ENCODE measurements at places on chromosomes 3 and 15.

DNA sequence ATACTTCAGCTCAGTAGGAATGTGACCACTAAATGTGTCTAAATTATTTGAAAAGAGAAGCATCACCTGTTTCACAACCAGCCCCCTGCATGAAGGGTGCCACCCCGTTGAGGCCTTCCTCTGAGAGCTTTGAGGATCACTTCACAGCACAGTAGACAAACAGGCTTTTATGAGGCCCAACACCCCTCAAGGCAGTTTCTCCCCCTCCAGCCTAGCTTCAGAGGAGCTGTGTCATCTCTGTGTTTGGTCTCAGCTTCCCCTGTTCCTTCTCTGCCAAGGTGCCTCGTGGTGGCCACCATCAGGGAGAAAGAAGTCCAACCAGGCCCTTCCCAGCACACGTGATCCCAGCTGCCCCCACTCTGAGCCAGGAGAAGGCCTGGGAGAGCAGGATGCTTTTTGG is 21.6 kb upstream of the DUSP7 start:
- no peak for DNase-seq

DNA sequence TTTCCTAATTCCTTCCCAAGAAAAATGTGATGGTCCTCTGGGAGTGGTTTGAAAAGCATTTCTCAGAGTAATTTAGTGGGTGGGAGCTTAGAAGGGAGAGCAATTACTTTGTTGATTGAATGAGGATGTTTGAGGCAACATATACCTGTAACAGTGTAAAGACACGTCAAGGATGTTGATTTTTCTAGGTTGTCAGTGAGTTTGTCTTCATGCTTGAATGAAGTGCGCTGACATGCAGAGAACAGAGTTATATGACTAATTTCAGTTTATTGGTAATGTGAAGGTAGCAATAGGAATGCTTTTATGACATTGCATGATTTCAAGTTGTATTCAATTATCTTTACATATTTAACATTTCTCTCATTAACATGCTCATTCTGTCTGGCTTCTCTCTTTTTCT is 286.9 kb downstream of the NFKBIZ start:
- DNase-seq: no peak

DNA sequence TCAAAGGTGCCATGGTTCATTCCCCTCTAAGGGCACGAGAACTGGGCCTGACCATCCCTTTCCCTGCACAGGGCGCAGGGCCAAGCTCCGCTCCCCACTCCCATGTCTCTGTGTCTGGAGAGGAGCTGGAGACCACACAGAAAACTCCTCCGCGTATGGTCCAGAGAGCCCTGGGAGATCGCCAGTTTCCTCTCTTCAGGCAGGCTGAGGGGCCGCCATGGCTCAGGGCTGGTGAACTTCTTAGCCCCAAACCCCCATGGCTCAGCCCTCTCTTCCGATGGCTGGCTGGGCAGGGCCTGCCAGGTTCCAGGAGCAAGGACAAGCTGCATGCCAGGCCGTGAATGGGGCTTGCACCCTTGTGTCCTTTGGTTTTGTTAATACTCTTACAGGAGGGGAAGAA is 52.9 kb downstream of the EXOG start:
- DNase-seq: no peak

DNA sequence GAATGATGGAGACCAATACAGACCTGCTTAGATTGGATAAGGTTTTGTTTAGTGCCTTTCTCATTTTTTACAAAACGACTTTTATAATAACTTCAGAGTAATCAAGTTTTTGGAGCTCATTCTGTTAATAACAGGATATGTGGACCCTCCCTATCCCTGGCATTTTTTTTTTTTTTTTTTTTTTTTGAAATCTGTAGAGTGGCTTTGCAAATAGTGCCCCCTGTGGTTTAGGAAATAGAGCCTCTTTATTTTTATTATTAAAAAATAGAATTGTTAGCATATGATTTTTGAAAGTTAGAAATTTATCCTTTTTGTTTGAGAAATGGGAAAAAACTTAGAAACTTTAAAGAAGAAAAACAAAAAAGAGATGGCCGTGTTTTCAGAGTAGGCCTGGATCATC is 11.4 kb downstream of the SKIL start:
- DNase-seq: no peak

GRCh38 chr15:92833493-92834271 is 66.4 kb upstream of the CHD2 start:
- DNase-seq: no peak

GRCh38 chr3:125109536-125109925 is 53.7 kb upstream of the HEG1 start:
- no peak for DNase-seq

GRCh38 chr15:65869954-65870871 is 922 bp downstream of the RAB11A start:
- no peak for DNase-seq

DNA sequence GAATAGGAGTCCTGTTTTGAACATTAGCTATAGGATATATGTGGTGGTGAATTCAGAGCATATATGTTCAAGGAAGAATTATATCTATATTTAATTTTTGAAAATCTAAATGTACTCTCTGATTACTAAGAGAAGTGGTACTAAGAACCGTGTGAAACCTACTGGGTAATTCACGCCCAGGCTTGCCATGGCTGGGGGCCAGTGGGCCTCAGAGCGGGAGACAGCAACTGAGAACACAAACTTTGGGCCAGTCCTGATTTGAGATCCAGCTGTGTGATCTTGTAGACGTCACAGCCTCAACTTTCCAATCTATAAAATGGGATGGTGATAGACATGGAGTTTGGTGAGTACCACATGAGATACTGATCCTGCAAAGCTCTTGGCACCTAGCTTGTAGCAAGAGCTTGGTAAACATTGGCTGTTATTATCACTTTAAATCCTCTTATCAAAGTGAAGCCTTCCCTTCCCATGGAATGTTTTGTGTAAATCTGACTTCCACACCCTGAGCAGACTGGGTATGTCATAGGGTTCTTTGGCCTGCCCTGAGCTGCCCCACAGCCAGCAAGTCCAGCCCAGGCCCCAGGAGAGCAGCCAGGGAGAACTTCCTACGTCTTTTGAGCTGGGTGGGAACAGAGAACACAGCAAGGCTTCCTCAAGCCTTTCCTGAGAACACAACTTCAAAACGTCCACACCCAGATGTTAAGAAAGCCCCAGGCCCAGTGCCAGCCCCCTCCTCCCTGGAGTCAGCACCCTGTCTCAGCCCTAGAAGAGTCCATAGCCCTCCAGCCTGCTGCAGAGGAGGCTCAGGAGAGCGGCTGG is 8.2 kb upstream of the PAQR5 start:
- DNase-seq: no peak

- DNase-seq: no peak
Measured at GRCh38 chr15:83422081-83422480, 25.1 kb upstream of the SH3GL3 start.

GRCh38 chr3:190825386-190826016 is 37.0 kb downstream of the GMNC start:
- no peak for DNase-seq

GRCh38 chr15:100710222-100710621 is 107.8 kb downstream of the ASB7 start:
- DNase-seq: no peak

DNA sequence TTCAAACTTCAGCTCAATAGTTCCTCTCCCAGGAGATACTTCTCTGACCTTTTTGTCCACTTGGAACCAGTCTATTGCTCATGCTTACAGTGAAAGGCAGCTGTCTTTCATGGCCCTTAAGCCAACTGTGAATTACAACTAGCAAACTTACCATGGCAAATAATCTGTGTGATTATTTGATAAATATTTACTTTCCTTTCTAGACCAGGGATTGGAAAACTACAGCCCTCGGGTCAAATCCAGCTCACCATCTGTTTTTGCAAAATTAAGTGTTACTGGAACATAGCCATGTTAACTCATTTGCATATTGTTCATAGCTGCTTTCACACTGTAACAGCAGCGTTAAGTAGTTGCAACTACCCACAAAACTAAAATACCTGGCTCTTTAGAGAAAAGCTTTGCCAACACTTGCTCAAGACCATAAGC is 289.1 kb upstream of the MCTP2 start:
- DNase-seq: no peak

GRCh38 chr3:186949281-186949982 is 19.1 kb downstream of the ST6GAL1 start:
- peak; percentile 97 for DNase-seq

GRCh38 chr3:117074826-117075225 is 365.2 kb downstream of the TUSC7 start:
- DNase-seq: no peak

DNA sequence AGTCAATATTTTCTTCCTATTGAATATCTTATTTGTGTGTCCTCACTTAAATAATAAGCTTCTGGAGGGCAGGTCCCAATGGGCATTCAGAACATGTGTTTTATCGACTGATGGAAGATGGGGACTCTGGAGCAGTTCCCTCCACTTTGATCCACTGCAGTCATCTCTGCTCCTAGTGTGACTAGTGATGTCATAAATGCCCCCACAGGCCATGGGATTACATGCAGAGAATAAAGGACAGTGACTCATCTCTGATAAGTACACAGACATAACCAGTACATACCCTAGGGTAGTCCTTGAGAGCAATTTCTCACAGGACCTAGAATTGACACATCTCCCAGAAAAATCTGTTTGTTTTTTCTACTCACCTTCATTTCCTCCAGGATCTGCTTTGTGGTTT is 49.4 kb upstream of the FMN1 start:
- DNase-seq: peak; percentile 42

GRCh38 chr3:49476563-49476962 is 6.5 kb downstream of the DAG1 start:
- DNase-seq: no peak

- no peak for DNase-seq
Measured at GRCh38 chr3:129576514-129577352, 29.7 kb downstream of the PLXND1 start.

GRCh38 chr15:87549296-87549695 is 707.2 kb downstream of the NTRK3 start:
- no peak for DNase-seq

DNA sequence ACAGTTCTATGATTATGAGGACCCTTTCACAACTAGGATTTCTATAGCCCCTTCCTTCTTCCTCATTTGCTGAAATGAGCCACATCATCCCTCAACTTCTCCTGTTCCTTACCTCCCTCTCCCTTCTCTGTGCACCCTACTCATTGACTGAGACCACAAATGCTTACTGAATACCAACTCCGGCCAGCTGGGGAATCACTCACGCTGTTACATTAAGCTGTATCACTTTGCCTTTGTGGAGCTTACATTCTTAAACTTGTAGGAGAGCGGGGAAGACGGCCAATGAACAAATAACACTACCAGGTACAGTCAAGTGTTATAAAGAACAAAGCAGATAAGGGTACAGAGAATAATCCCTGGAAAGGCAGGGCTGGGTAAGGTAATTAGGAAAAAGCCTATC is 5.7 kb downstream of the SUCLG2 start:
- DNase-seq: no peak

DNA sequence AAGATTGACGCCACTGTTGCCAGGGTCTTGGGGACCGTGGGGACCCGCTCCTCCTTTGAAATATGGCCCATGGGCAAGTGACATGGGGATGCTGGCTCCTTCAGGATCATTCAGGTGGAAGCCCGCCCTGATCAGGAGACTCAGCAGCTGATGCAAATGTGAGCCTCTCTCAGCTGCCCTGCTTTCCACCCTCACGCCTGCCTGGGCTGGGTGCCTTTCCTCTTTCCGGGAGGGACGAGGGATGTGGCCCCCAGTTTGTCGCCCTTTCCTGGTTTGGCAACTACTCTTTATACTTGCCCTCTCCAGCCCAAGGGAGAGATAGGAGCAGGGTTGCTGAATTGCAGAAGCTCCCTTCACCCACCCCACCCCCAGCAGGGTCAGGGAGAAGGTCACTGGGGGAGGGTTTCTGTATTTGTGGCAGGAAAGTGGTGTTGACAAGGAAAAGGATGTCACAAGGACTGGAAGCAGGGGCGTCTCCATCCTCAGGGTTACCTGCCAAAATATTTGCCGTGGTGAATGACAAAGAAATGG is 21.8 kb downstream of the DNASE1L3 start:
- no peak for DNase-seq

- no peak for DNase-seq
Measured at GRCh38 chr3:151391720-151392119, 7.2 kb upstream of the P2RY12 start.

GRCh38 chr3:194014756-194015155 is 121.2 kb upstream of the HES1 start:
- no peak for DNase-seq

DNA sequence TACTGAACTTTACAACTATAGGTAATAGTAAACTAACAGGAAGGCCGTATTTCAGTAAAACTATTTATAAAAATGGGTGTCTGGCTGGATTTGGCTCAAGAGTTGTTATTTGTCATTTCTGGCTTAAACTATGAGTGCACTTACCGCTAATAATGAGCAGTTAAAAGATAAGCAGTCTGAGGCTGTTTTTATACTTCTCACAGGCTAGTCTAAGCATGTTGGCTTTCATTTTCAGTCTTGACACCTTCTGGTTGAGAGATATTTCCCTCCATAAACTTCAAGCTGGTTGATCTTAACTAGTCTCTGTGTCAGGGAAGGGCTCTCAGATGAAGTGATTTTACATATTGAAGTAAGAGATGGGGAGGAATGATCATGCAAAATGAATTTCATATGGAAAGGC is 96.1 kb downstream of the RSRC1 start:
- DNase-seq: no peak

DNA sequence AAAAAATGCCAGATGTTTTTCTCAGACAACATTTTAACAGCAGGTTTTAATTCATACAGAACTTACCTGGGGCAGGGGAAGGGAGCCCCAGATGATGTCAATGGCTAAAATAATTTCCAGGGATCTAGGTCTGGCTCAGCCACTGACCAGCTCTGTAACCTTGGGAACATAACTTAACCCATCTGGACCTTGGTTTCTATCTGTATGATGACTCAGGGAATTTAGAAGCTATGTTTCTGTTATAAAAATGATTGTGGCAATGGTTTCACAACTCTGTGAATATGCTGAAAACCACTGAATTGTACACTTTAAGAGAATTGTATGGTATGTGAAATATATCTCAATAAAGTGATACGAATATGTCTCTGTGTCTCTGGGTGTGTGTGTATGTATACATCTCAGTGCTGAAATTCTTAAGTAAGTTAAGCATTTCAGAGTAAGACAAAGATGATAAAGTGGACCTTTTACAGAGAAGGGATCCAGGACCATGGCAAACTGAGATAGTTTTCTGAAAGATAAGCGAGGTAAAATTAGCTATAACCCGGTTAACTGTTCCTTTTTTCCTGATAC is 2.9 kb downstream of the SH3GL3 start:
- no peak for DNase-seq

- DNase-seq: no peak
Measured at GRCh38 chr3:48607519-48607918, 1.9 kb downstream of the UQCRC1 start.

Measured in COLO829 (cell line).